Inflammatory macrophage treated with lipopolysaccharide for 1 hour (primary cell): ENCODE measurements at places on chromosomes 5 and 9.

DNA sequence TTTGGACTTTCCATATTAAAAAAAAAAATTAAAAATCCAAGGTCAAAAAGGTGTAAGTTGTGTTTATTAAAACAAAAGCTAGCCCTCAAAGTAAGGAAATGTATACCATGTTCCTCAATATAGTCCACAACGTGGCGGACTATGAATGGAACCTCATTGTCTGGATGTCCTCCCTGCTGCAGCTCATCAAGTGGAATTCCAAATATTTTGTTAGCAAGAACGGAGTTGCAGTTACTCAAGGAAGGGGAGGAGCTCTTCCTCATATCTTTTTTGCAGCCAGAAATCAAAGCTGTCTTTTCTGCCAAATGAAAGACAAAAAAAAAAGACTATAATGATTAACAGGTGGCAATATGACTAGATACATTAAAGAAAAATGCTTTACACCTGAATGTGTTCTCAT is 14.0 kb downstream of the FAM13B start:
- DNase-seq: no peak

GRCh38 chr5:80318212-80318611 is 1.6 kb upstream of the SPZ1 start:
- DNase-seq: no peak

DNA sequence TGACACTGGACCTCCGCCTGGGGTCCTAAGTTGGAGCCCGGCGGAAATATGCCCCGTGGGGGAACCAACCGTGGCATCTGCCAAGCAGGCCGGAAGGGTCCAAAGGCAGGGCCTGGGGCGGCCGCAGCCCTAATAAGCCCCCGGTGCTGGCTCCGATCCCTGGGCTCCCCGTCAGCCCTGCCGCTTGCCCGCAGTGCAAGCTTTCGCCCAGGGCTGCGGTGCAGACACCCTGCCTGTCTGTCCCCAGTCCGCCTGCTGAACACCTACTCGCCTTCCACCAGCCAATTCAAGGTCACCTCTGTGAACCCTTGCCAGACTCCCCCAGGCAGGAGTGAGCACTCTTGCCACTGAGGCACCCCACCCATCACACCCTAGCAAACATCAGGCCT is 502 bp upstream of the PTGR1 start:
- no peak for DNase-seq

DNA sequence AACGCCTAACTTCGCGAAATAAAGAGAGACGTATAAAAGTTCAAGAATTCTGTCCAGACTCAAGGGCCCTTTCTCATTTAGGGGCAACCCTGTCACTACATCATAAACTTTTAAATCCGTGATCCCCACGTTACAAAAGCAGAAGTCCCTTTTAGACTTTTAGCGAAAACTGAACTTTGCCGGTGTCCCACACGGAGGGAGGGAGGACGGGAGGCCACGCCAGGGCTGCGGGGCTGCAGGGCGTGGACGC is 515 bp upstream of the F2R start:
- DNase-seq: peak; percentile 35

DNA sequence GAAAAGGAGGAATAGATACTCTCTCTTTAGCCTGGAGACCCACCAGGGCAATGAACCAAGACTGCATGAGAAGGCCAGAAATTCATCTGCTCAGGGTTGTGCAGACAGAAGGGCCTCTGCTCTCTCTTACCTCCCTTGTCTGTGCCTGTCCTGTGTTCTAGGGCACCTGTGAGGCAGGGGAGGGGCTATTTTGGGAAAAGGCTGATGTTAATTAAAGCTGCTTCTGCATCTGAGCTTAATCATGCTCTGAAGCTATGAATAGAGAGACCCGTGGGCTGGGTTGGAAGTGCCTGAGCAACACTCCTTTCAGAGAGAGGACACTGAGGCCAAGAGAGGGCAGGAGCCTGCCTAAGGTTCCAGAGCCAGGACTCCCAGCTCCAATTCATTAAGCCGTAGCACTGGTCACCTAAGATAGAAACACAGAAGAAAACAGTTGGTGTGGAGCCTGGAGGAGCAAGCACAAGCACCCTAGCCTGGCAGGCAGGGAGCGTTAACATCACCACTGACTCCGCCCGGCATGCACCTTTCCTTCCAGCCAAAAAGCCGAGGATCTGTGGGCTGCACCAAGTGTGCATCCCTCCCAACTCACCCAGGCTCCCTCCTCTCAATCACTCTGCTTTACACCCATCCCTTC is 31.4 kb upstream of the STING1 start:
- no peak for DNase-seq

DNA sequence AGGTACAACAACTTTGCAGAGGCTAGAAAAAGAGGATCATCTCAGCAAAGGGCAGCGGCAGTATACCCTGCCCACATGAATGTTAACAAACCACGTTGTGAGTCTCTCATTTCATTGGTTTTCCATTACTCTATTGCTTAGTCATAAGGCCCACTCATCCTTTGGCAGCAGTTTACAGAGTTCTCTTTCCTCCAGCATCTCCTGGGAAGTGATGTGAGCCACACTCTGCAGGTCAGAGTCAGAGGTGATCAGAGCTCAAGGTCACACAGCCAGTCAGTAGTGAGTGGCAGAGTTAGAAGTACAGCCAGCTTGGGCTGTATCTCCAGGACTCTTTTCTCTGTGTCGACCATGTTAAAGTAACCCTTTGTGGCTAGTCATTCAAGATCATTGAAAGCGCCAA is 599.6 kb upstream of the GRAMD2B start:
- no peak for DNase-seq

GRCh38 chr5:176650354-176650884 is 3.1 kb downstream of the TSPAN17 start:
- DNase-seq: no peak

DNA sequence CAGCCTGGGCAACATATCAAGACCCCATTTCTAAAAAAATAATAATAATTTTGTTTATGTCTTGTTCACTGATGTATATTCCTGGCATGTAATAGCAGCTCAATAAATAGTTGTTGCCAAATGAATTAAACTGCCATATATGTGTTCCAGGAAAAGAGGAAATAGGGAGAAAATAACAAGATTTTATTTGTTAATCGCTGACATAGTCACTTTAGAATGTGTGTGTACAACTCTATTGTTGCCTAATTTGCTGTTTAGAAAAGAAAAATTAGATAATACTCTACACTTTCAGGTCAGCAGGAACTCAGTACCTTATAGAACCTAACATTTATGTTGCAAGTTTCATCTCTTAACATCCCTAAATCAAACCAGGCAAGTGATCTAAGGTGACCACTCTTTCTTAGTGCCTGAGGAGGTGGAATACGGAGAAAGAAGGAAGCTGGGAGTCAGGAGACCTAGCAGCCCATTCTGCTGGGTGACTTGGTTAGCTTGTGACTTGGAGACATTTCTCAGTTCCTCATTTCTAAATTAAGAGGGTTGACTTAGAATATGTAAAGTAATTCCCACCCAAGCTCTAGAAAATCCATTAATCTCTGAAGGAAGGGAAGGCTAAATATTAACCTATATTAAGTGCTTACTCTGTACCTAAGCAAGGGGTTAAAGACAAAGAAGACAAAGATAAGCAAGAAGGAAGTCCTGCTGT is 110.3 kb upstream of the IQGAP2 start:
- peak; percentile 78 for DNase-seq

- no peak for DNase-seq
Observed at GRCh38 chr5:158812408-158812807, 287.3 kb downstream of the EBF1 start.

DNA sequence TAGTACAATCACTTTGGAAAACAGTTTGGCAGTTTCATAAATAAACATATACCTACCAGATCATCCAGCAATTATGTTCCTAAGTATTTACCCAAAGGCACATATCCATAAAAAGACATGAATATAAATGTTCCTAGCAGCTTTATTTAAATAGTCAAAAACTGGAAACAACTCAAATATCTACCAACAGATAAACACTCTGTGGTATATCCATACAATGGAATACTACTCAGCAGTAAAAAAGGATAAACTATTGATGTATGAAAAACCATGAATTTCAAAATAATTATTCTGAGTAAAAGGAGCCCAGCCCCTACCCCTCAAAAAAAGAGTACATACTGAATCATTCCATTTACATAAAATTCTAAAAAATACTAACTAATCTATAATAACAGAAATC is 232.7 kb upstream of the SLC30A5 start:
- no peak for DNase-seq

DNA sequence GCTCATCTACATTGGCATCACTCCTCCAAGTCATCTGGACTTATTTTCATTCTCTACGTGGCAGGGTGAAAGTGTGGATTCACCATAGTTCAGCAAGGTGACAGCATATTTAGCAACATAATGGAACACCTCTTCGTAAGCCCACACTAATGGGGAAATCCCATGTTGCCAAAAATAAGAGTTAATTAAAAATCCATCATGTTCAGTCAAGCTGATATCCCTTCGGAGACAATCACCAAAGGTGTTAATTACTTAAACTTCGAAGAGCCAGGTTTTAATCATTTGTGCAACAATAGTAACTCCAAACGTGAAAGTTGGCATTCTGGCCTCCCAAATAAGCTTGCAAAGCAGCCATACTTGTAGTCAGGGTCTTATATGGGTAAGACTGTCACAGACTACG is 242.9 kb downstream of the NSG2 start:
- DNase-seq: no peak

- DNase-seq: no peak
Observed at GRCh38 chr5:14211818-14212803, 69.0 kb downstream of the TRIO start.

DNA sequence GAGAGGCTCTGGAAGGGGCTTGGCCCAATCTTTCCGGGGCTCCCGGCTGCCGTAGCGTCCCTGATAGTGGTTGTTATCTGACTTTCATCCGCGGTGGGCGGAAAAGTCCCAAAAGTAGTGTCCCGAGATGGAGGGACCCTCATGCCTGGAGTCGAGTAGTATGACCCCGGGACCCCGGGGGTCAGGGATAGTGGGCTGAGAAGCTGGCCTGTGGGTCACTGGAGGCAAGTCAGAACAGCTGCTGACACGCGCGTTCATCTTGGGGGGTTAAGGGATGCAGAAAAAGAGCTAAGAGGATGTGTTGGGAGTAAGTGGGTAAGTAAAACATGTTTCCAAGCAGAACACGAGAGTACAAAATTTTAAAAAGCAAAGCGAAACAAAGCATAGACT is 123.4 kb downstream of the TMEM161B start:
- no peak for DNase-seq

DNA sequence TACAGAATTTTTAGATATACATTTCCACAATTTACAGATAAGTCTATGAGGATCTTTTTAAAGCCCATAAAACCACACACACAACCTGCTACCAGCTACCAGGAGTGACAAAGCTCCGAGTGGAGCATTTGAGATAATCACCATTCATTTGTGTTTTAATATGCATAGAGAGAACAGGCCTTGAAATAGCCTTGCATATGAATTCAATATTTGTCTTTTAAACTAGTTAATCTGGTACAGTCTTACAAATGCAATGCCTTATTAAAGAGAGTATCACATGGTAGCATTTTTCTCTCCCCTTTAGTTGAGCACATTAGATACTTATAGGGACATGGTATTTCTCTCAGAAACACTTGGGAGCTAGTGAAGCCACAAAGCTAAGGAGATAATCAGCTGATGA is 49.1 kb downstream of the SEMA5A start:
- DNase-seq: no peak

- DNase-seq: no peak
Observed at GRCh38 chr9:34385561-34386230, 9.0 kb upstream of the MYORG start.

- no peak for DNase-seq
Observed at GRCh38 chr5:2430606-2431005, 320.9 kb downstream of the IRX2 start.

GRCh38 chr5:61313960-61314681 is 17.9 kb upstream of the ZSWIM6 start:
- DNase-seq: peak; percentile 61

DNA sequence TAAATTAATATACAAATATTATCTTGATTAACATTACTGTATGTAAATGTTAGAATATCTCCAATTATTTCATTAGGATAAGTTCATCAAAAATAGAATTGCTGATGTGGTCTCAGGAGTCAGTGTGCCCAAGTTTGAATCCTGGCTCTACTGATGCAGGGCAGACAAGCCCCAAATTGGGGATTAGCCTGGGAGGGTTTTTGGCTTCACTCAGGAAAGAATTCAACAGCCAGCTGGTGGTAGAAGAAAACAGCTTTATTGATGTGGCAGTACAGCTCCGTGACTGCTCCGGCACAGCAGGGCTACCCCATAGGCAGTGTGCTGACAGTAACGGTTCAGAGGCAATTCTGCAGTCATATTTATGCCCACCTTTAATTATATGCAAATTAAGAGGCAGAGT is 32.5 kb downstream of the COL27A1 start:
- no peak for DNase-seq

GRCh38 chr9:123102375-123103113 is 69.1 kb downstream of the GPR21 start:
- no peak for DNase-seq

GRCh38 chr5:75993183-75993582 is 90.0 kb upstream of the SV2C start:
- DNase-seq: no peak

- no peak for DNase-seq
Observed at GRCh38 chr9:6692881-6693361, 47.4 kb upstream of the GLDC start.

DNA sequence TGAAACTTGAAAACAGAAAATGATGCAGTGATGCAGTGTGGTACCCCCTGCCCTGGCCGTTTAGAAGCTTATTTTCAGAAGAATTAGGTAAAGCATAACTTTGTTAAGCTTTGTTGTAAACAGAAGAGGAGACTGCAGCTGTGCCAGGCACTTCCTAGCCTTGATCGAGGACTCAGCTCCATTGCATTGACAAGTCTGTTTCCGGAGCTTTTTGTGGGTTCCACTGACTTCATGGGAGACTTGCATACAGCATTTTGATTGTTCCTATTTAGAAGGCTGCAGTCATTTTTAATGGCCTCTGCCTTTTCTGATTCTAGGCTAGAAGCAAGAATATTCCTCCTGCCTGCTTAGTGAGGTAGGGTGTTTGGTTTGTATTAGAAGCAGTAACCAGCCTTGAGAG is 12.3 kb downstream of the MVB12B start:
- no peak for DNase-seq

DNA sequence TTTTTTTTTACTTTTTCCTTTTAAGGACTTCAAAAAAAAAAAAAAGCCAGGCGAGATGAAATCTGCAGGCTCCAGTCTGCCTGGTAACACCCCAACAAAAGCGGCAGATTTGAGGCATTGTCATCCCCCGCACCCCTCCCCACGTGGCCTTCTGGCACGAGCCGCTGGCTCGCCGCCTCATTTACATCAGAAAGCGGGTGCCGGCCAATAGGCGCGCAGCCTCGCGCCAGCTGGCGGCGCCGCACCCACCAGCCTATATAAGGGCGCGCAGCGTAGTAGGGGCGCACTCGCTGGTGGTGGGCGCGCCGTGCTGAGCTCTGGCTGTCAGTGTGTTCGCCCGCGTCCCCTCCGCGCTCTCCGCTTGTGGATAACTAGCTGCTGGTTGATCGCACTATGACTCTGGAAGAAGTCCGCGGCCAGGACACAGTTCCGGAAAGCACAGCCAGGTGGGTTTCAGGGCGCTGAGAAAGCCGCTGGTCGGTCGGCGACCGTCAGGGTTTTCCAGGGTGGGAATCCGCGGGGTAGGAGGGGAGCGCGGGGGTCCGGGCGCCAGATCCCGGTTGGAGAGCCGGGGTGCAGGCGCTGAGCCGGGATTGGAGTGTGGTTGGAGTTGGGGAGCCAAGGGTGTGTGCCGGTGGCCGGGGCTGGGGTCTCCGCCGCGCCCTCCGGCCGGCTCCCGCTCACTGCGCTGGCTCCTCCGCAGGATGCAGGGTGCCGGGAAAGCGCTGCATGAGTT is at the start of gene GADD45G:
GADD45G (plus strand) TSS at position 284 of the 736 bp plus-strand sequence; CDS start at position 394, 110 bp downstream.
- peak; percentile 96 for DNase-seq
